Stimulated activated CD4-positive, alpha-beta T cell treated with anti-CD3 and anti-CD28 coated beads, Interleukin-12 subunit alpha, Interleukin-12 subunit beta, amount 100 ng/mL, for 24 hours (primary cell): ENCODE measurements at places on chromosomes 1 and 21.

GRCh38 chr1:33459691-33460090 lies 12.8 kb upstream of the ZSCAN20 start:
- no peak for DNase-seq

DNA sequence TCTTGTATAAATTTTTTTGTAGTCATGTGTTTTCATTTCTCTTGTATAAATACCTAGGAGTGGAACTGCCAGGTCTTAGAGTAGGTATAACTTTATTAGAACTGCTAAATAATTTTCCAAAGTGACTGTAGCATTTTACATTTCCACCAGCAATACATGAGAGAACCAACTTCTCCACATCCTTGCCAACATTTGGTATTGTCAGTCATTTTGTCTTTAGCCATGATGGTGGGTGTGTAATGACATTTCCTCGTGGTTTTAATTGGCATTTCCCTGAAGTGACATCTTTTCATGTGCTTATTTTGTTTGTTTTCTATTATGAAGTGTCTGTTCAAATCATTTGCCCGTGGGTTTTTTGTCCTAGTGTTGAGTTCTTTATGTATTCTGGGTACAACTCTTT lies 29.7 kb downstream of the ZBTB8A start:
- DNase-seq = no peak

- no peak for DNase-seq
These were observed 3.7 kb upstream of the LRP8 start for GRCh38 chr1:53331446-53332185.

DNA sequence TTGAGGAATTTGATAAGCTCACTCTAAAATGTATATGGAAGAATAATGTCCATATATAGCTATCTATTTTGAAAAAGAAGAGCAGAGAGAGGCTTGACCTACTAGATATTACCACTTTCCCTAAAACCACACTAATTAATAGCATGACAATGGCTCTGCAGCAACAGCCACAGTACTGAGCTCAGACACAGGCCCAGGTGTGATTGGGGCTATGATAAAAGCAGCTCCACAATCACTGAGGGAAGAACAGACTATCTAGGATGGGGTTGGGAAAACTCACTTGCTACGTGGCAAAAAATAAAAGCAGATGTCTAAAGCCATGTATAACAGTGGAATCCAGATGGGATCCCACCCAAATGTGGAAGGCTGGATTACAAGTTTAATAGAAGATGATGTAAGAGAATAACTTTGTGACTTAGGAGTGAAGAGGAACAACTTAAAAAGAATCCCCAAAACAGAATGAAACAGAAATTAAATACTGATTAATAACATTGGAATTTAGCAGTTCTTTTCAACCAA lies 80.8 kb upstream of the RAB4A start:
- no peak for DNase-seq

DNA sequence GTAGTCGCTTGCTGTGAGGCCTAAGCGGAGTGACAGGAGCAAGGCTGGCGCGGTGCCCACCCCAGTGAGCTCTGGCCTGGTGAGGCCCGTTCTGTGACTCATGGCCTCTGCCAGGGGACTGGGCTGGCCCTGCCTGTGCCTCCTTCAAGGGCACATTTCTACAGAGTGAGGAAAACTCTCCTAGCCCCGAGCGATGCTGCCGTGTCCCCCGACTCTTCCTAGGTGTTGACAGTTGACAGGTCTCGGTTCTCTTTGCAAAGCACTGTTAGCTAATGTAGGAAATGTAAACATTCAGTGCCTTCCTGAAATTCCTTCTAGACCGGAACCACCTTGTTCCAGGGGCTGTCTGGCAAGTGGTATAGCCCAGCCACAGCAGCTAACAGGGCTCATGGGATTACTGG lies 43.9 kb downstream of the ABCG1 start:
- no peak for DNase-seq

GRCh38 chr1:54125386-54126070 lies 27.3 kb downstream of the CDCP2 start:
- DNase-seq = no peak

DNA sequence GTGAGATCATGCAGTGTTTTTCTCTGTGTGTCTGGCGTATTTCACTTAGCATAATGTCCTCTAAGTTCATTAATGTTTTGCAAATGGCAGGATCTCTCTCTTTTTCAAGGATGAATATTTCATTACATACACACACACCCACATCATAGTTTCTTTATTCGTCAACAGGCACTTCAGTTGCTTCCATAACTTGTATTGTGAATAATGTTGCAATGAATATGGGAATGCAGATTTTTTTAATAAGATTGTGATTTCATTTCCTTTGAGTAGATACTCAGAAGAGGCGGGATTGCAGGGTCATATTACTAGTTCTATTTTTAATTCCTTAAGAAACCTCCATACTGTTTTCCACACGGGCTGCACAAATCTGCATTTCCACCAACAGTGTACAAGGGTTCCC lies 134.0 kb downstream of the CLEC20A start:
- no peak for DNase-seq

- DNase-seq = no peak
These were observed 352 bp downstream of the MEX3A start for GRCh38 chr1:156081917-156082308.

GRCh38 chr21:41168391-41169257 lies 664 bp downstream of the BACE2 start:
- DNase-seq = no peak

DNA sequence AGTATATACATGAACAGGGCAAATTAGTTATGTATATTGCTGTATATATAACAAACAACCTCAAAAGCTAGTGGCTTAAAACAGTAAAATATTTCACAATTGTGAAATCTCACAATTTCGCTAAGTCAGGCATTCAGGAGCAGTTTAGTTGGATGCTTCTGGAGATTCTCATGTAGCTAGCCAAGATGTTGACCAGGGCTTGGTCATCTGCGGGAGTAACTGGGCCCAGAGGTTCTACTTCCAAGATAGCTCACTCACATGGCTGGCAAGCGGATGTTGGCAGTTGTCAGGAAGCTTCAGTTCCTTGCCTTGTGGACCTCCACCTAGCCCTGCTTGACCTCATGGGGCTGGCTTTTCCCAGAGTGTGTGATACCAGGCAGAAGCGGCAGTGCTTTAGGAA lies 95.6 kb downstream of the TTC3 start:
- DNase-seq = no peak
